ENCODE measurements at places on chromosomes 7 and 10.

GRCh38 chr7:4882169-4883032, 1.1 kb downstream of the RADIL start:
- no peak for DNase-seq

DNA sequence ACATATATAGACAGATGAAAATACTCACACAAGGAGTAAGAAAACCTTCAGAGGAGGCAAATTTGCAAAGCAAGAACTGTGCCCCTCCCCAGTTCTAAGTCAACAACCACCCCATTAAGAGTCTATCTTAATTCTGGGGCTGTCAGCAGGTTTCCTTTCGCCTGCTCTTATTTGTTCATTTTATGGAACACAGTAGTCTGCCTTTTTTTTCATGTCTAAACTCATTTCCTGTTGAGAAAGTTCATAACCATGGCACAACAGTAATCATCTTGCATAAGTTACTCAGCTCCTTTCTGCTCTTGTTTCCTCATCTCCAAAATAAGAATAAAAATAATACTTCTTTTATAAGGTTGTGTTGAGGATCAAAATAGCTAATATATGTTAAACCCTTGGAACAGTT, 25.8 kb upstream of the AMPH start:
- DNase-seq = no peak

- DNase-seq = no peak
Observed at GRCh38 chr7:146713934-146714333, 597.3 kb downstream of the CNTNAP2 start.

DNA sequence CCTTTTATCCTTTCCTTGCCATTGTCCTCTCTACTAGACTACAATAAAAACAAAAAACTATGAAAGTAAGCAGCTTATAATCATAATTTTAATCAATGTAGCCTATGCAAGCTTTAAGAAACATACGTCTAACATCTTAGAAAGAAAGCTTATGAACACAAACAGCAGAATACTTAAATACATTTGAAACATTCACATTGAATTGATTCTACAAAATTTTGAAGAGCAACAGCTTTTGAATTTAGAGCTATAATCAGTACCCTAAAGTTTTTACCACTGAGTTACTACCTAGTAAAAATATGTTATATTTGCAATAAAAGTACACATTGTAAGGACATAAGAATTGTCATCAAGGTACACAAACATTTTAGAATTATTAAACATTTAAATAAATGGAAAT, 7.2 kb downstream of the MEOX2 start:
- no peak for DNase-seq

DNA sequence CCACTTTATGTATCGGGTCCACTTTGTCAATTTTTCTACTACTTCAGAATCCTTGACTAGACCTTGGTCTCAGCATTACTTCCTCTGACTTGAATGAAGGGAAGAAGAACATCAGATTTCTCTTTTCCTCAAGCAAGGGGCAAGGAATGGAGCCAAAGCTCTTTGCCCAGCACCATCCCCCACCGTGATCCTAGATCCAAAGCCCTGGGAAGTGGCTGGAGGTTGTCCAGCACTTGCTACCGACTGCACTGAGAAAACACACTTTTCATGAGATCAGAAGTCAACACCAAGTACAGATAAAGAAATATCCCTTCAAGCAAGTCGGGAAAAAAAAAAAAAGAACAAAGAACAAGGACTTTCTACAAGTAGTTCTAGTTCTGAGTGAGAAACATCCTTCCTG, 102.1 kb upstream of the DDC start:
- DNase-seq = no peak

DNA sequence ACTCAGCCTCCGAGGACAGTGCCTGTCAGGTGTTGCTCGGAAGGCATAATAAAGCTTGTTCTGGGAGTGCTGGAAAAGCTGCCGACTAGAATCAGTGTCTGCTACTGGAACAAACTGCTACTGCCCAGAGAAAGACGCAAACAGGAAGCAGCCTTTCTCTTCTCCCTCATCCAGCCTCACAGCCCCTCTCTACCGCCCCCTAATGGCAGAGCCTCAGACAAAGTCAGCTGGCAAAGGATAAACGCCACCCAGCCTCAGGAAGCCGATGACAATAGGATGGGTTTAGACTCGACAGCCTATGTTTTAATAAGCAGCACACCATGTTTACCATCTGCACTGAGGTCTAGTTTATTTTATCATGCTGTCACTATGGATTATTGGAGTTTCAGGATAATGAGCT, 169.5 kb upstream of the LYZL1 start:
- DNase-seq = no peak

DNA sequence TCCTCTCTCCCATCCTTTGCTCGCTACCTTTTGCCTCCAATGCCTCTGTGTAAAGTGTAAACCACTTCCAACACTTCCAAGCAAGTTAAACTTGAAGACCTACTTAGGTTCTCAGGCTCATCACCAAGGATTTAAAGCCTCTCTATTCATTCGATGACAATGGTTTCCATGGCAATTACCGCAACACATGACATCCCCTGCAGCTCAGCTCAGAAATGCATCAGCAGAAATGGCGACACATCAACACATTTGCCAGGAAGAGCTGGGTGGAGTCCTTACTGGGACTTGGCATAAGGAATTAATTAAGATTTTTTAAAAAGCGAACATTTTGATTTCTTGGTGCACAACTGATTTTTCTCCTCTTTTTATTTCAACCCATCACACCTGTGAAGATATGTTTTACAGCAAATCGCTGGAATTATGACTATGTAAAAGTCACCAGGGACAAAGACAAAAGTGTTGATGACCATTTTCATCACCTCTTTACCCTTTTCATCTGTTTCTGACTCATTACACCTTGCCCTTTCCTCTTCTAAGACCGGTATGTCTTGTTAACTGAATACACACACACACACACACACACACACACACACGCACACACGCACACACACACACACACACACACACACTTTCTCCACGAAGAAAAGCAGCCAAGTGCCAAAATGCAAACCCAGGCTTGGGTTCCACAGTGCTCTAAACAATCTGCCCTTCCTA, 453.4 kb upstream of the CELF2 start:
- DNase-seq = no peak

DNA sequence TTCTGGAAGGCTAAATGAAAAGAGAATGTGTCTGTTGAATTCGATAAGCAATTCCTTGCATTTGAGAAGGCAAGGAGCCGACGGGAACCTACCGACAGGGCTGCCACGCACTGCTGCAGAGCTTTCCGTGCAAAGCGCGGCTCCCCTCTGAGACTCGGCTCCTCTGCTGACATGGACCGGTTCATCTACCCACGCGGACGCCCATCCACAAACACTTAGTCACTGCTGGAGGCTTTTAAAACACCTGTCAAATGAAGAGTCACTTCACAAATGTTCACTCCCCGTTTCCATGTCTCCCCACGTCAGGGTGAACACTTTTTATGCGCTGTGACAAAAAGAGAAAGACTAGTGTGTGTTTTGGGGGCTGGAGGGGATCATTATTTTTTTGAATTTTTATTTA, 32.0 kb downstream of the AMZ1 start:
- DNase-seq = no peak

- no peak for DNase-seq
Observed at GRCh38 chr10:30894221-30894620, 137.4 kb downstream of the ZNF438 start.

DNA sequence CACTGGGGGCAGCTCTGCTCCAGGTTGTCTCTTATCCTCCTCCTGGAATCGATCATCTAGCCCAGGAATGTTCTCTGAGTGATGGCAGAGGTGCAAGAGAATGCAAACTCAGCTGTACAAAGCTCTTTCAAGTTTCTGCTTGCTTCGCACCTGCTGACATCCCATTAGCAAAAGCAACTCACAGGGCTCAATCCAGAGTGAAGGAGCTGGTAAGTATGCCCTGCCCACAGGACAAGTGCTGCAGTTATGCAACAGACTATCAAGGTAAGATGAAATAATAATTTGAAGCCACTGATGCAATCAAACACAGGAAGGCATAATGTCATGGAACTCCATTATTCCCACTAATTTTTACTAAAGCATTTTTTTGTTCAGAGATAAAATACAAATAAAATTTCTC, 122.2 kb downstream of the GRM3 start:
- no peak for DNase-seq

DNA sequence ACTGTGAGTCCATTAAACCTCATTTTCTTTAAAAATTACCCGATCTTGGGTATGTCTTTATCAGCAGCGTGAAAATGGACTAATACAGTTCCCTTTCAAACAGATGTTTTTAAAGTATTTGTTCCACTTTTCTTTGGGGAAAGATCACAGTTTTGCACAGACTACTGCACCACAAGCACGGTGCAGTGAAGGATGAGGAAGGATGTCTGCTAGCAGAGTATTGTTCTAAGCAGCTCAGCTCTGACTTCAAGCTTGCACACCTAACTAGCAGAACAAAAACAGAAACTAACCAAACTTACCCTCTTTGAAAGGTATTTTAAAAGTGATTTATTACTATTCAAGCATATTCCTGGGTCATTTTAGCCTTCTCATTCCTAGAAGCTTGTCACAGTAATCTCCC, 20.0 kb downstream of the THNSL1 start:
- no peak for DNase-seq

Data from memory B cell (primary cell).